Sciatic nerve (tissue), 2 donors: ENCODE measurements at places on chromosomes 6 and 20. TPM values are rescaled to one million over a fixed set of nuclear protein-coding genes. Genes with fewer than 3 reads are reported as not detected.

Gene PAK5
- 0.18 TPM for total RNA-seq

Gene FOXQ1
- total RNA-seq = 1.7 TPM

Gene PROKR2
- total RNA-seq = not detected

Gene PGC
- 0.27 TPM for total RNA-seq

Gene ADGRF5
- 23.8 TPM for total RNA-seq

Gene ERMARD
- total RNA-seq = 32.5 TPM

Gene PRR18
- total RNA-seq = not detected

Gene CCND3
- 62.9 TPM for total RNA-seq

Gene PSMB9
- total RNA-seq = 41.1 TPM

Gene TCP11
- not detected for total RNA-seq

Gene JPH2
- 1.5 TPM for total RNA-seq

Gene RIMS4
- 8.0 TPM for total RNA-seq

Gene ZNF391
- 7.1 TPM for total RNA-seq

Gene TUBB2B
- total RNA-seq = 39.4 TPM

Gene CCN6
- total RNA-seq = 0.18 TPM

Gene WFDC10B
- not detected for total RNA-seq

Gene GHRH
- not detected for total RNA-seq

Gene GPRC6A
- total RNA-seq = not detected

Gene LGSN
- total RNA-seq = not detected

Gene DUSP15
- total RNA-seq = 49.5 TPM

Gene CLIC5
- 42.6 TPM for total RNA-seq

Gene SIRPB1
- total RNA-seq = 6.6 TPM

Gene CST4
- total RNA-seq = not detected

Gene SLC23A2
- 75.9 TPM for total RNA-seq

Gene NRSN1
- total RNA-seq = not detected

Gene UFL1
- total RNA-seq = 32.1 TPM

Gene CENPW
- total RNA-seq = 2.8 TPM

Gene SIRPB2
- 8.2 TPM for total RNA-seq
